Activated CD8-positive, alpha-beta T cell treated with anti-CD3 and anti-CD28 coated beads for 36 hours (primary cell): ENCODE measurements at places on chromosomes 16 and 17.

- DNase-seq: peak; percentile 80
Measured at GRCh38 chr17:63911657-63912100, 621 bp upstream of the CSHL1 start.

DNA sequence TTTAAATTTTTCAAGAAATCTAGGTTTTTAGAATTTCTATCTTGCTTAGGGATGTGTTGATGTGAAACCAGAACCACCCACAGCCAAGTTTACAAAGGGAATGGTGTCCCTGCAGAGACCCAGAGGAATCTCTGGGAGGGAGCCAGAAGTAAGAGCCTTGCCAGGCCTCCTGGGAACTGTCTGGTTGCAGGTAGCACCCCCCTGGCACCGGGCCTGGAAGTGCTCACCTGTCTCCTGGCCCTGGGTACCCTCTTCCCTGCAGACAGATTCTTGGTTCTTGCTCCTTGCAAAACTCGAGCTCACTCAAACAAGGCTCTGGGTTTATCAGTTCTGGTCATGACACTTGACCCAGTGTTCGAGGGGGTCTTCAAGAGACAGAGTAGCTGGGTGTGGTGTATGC lies 24.6 kb upstream of the ZFP90 start:
- no peak for DNase-seq

GRCh38 chr16:64445245-64445644 lies 676.6 kb downstream of the CDH11 start:
- no peak for DNase-seq

DNA sequence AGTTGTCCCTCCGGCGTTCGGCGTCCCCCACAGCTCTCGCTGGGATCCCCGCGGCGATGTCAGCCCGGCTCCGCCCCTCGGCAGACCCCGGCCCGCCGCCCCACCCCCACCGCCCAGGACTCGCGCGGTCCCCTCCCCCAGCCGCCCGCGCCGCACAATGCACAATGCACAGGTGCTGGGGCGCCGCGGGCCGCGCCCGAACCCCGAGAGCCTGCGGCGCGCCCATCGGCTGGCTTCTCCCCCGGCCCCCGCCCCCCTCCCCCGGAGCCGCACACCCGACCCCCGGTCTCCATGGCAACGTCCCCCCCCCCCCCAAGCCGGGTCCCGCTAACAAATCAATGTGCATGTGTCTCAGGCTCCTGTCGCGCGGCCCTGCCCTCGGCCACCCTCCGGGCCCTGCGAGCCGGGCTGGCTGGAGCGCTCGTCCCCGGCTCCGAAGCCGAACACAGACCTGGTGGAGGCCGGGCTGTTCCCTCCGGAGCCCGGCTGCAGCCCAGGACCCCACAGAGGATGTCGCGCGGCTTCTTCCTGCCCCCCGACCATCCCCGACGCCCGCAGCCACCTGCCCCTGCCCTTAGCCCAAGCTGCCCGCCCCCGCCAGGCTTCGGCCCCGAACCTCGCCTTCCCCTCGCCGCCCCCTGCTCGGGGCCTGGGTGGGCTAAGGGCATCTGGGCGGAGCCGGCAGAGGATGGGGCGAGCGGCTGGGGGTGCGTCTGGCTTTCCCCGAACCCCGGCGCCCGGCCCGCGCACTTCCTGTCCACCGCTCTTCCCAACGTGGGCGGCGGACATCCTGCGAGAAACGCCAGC lies 818 bp upstream of the CBX8 start:
- DNase-seq: no peak

DNA sequence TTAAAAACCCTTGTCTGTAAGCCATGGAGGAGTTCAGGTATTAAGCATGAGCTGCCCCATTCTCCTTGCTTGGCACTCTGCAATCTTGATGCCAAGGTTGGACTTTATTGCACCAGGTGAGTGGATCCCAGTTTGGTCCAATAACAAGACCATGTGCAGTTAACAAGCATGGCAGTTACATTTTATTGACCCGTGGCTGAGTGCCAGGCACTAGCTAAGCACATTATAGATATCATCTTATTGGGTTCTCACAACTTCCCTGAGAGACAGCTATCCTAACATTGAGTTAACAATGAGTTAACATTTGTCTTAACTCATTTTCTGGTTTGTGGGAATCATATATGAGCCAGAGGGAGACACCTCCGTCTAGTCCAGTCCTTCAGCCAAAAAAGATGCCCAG lies 21.8 kb downstream of the LYRM9 start:
- no peak for DNase-seq

DNA sequence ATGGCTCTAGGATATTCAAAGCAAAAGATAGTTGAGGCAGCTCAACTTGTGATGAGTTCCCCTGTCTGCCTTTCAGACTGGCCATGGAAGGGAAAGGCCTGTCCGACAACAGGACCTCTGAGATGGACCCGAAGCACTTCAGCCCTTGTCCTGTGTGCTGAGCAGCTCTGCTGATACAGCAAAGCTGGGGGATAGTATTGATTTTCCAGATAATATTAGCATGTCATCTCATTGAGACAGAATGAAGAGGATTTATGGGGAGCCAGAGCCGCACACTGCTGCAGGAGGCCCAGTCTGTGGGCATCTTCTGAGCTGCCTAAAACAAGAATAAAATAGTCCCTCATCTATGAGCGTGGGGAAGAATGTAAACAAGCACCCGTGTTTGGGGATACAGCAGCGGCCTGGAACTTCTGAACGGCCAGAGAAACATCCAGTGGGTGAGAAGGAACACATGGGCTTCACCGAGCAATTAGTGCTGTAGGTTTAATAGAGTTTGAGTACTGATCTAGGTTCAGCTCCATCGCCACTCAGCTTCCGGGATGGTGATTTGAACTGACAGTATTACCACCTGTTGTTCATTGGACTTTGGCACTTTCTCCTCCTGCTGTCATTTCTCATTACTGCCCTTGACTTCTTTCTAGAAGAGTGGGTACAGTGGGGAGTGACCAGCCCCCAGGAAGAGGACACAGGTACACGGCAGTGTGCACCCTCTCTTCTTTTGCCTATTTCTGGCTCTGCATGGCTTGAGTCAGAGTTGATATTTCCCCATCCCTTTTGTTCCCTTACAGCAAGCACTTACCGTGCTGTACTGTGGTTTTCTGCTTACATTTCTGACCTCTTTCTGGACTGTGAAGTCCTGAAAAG lies 96.5 kb upstream of the TBX2 start:
- no peak for DNase-seq

DNA sequence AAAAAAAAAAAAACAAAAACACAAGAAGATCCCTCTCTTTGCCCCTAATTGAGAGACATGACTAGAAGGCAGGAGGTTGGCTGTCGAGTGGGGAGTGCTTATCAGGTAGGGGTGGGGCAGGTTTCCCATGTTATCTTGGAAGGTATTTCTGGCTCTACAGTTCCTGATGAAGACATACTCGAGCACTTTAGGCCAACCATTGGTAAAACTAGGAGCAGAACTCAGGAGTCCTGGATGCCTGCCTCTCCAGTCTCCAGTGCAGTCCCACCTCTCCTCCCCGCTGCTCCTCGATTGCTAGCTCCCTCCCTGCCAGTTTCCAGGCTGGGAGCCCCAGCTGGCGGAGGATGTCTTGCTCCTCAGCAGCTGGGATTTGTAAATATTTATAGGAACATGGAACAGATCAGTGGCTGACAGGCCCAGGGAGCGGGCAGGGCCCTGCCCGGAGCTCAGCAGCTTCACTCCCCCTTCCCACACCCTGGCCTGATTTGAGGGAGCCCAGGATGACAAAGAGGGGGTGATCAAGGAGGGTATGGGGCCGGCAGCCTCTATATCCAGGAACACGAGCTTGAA lies 11.4 kb upstream of the C1QL1 start:
- DNase-seq: no peak

DNA sequence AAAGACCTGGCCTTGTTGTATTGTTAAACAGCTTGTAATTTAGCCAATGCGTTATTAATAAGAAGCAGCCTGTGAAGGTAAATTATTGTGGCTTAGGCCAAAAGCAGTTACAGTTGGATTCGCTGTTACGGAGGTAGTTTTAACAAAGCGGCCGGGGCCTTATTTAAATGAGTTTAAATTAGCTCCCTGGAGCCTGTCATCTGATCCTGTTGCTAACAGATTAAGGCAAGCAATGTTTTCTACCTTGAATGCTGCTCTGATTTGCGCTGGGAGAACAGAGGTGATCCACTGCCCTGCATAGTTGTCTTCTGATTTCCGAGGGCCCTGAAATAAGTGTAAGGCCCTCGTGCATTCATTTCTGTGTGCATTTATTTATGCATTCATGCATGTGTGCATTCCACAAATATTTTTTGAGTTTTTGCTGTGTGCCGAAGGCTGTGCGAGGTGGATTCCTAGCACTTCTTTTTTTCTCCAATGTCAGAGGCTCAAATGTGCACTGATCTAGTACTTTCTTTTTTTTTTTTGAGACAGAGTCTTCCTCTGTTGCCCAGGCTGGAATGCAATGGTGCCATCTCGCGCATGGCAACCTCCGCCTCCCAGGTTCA lies 10.9 kb downstream of the SEC14L5 start:
- DNase-seq: no peak

DNA sequence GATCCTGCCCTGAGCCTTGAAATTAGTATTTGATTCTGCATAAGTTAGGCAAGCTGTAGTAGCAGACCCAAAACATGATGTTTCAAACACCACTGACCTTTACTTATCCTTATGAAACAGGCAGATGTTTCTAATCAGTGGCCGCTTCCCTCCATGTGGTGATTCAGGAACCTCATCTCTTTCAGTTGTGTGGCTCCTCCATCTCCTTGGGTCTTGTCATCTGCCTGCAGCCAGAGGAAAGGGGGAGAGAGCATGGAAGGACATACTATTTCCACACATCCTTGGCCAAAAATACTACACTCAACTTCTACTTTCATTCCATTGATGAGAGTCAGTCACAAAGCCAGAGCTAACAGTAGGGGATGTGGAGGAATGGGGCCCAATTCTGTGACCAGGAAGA lies 41.6 kb upstream of the IRX6 start:
- no peak for DNase-seq

- DNase-seq: no peak
Measured at GRCh38 chr16:56632156-56632847, at the start of gene MT1M. Gene MT1M, plus strand, starts transcription at chr16:56632659. Its CDS starts 73 bp downstream, at chr16:56632732.

DNA sequence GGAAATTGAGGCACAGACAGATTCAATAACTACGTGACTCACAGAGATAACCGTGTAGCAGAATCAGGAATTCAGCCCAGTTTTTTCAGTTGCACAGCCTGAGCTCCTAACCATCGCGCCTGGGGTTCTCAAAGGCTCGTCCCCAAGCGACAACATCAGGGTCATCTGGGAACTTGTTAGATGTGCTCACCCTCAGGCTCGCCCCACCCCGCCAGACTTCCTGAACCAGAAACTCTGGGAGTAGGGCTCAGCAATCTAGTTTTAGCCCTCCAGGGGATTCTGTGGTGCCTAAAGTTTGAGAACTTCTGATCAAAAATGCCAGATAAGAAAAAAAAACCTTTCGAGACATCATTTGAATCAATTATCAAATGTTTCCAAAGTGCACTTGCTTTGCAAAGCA lies 559.8 kb downstream of the WWOX start:
- DNase-seq: no peak

- no peak for DNase-seq
Measured at GRCh38 chr17:56604691-56605290, 11.3 kb downstream of the NOG start.

DNA sequence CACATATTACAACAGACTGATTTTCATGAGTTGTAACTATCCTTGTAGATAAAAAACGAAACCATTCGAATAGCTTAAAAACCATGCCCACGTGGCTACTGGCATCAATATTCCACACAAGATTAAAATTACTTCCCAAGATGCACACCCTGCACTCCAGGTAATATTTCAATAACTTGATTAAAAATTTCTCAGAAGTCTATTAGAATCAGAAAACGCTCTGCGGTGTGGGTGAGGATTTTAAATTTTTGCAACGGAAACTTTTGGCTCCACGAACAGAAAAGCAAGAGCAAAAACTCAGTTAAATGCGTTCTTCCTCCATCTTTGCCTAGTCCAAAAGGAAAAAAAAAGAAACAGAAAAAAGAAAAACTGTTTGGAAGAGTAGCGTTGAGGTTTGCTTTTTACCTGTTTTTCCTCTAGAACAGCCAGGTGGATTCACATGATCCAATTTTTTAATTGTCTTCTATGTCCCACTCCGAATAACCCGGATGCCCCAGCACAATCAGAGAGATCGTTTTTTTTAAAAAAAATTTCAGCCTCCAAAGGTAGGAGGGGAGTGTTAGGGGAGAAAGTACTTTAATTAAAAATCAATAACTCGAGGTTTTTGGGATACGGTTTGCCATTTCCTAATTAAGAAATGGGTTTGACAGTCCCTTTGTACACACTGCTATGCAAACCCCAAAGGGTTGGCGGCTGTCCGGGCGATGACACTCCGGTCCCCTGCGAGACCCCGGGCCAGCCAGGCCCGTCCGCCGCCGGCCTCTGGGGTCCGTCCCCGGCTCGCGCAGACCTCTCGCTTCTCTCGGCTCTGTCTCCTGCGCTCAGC lies 708 bp upstream of the NFAT5 start:
- DNase-seq: no peak

GRCh38 chr17:65022751-65023700 lies 33.5 kb downstream of the GNA13 start:
- peak; percentile 45 for DNase-seq

GRCh38 chr17:77735081-77735565 lies 223.4 kb upstream of the TNRC6C start:
- DNase-seq: no peak

DNA sequence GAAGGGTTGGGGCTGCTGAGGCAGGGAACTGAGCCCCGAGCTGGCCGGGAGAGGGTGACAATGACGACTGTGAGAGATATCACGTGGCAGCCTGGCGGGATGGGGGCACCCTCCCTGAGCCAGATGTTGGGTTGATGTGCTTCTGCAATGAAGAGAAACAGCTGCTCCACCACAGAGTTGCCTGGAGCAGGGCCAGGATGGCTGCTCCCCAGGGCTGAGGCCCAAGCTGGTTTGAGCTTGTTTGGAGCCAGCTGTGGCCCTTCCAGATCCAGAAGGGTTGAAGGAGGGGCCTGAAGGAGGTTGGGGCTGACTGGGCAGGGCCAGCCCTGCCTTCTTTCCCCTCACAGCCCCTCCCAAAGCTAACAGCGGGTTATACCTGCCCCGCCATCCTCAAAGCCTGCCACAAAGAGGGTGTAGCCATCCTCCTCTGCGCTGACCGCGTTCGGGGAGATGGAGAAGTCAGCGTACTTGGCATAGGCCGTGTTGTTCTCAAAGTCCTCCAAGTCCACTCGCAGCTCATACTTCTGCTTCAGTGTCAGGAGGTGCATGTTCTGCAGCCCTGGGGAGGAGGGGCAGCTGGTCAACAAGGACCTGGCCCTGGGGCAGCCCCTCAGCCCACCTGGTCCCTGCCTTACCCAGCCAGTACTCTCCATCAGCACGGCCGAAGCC lies 2.1 kb downstream of the MFAP4 start:
- no peak for DNase-seq
